ENCODE measurements at places on chromosomes 16 and 17.

DNA sequence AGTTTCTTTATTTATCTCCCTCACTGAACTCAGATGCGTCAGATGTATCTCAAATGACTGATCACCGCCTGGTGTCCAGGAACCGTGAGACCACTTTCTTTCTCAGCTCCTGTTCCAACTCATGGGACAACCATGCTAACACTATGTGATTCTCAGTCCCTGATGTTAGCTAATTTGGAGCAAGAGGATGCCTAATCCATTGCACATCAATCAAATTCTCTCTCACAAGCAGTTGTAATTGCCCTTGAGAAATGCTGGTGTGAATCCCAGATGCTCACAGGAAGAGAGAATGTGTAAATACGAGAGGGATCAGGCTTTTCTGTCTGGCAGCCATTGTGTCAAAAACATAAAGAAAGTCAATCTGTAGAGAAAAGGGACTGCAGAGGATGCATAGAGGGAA is 134.9 kb downstream of the WSCD1 start:
- ATAC-seq, result no peak

DNA sequence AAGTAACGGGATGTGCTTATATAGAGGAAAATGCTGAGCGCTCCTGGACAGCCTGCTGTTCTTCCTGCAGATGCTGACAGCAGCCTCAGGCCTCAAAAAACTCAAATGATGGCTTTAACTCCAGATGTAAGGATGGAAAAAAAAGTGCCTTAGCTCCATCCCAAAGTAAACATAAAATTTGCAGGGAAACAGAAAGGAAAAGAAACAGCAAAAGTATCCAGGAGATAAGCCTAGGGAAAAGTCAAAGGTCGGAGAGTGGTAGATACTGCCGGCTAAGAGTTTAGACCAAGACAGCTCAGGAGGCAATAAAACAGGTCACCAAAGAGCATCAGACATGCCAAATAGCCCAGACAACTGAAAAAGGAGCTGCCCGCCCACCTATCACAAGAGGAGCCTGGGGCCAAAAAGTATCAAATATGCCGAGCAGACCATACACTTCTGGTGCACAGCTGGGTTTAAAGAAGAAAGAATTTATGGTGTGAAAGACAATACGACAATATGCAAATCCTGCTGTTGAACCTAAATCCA is 6.9 kb downstream of the KRT31 start:
- ATAC-seq, result no peak

DNA sequence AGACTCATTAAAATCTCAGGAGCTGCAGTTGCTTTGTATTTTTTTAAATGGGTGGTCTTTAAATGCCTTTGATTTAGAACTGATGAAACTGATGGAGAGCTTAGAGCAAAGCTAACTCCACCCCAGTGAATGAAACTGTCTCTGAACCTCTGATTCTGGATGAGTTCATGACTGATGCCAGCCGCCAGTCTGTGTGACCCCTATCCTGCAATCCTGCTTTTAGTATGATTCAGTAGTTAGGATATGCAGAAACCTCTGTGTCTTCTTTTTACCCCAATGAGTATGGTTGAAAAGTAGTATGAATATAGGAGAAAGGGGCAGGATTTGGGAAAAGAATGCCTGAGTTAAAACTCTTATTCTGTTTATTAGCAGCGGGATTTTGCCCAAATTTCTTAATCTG is 12.3 kb upstream of the SALL1 start:
- ATAC-seq, result no peak

GRCh38 chr17:65123757-65124675 is 13.2 kb upstream of the RGS9 start:
- no peak for ATAC-seq

DNA sequence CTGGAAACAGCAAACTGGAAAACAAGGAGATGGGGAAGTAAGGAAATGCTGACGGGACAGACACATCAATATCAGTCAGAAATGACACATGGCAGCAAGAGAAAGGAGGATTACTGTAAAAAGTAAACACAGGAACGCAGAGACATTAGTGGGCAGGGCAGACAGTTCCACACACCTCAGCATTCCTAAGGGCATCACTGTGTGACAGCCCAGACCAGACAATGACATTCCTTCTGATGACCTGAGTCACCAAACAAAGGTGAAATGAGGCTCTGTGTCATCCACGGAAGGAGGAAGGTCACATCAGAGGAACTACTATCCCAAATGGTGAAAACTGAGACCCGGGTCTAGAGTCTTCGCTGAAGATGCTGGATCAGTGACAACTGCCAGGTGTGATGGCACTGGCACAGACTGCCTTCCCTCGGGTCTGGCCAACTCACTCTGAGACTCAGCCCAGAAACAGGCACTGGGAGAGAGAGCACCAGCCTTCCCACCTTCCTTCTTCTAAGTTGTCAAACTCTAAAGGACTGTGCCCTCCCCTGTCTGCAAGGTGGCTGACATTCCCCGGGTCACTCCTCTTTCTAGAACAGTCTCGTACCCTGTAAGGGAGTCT is 36.7 kb downstream of the TK2 start:
- ATAC-seq, result no peak

DNA sequence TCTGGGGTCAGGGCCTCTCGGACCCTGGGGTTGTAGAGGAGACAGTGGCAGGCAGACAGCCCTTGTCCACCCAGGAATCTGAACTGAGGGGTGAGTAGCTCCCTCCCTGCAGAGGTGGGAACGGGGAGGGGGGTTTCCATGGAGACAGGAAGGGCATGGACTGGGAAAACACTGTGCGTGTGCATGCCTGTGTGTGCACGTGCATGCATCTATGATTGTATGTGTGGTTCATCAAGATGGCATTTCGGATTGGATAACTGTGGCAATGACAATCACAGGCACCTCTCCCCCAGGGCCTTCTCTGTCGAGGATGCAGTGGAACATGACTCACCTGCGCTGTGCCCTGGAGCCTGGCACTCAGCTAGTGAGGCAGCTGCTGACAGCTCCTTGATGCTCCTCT is 6.1 kb upstream of the CD300C start:
- ATAC-seq, result no peak

DNA sequence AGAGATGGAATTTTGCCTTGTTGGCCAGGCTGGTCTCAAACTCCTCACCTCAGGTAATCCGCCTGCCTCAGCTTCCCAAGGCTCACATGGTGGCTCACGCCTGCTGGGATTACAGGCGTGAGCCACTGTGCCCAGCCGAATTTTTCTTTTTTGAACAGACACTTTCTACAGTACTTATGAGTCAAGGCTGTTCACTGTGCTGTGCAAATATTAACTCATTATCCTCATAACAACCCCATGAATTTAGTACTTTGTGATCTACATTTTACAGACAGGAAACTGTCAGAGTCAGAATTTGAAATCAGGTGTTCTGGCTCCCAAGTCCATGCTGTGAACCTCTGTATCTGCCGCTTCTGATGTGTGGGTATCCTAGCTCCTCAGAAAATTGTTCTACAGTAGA is 25.7 kb upstream of the RASL10B start:
- no peak for ATAC-seq

DNA sequence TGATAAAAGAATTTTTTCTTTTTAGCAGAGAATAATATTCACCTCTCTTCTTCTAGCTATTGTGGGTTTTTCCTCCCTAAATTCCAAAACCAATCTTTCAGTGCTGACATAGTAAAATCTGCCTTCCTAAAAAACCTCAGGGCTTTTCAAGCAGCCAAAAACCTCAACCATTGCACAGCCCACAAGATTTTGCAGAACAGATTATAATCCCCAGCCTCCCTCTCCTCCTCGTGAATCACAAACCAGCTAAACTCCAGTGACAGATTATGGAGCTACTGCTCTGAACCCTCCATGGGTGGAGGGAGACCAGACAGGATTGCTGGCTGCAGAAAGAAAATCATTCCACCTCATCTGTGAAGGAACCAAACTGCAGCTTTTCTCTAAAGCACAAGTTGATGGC is 341.6 kb downstream of the SOX9 start:
- ATAC-seq, result no peak

DNA sequence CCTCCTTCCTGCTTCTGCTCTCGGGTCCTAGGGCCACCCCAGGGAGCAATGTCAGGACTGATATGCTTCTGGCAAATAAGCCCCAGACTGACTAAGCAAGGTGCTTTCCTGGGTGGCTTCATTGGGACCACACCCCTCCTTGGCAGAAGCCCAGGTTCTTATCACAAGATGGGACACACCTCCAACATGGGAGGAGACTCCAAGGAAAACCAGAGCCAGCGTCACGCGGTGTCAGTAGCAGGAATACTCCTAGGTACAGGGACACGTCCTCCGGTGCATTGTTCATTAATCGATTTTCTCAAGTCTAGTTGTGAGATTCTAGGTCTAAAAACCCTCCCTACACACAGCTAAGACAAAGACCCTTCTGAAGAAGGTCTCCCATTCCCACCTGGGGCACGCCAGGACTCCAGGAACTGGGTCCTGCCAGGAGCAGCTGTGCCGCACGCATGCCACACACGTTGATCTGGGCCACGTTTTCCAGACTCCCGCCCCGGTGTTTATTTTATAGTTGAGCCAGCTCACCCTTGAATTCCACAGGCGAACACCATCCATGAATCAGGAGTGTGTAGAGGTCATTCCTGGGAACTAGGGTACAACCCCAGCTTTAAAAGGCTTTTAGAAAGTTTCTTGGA is 30.8 kb downstream of the FA2H start:
- no peak for ATAC-seq

DNA sequence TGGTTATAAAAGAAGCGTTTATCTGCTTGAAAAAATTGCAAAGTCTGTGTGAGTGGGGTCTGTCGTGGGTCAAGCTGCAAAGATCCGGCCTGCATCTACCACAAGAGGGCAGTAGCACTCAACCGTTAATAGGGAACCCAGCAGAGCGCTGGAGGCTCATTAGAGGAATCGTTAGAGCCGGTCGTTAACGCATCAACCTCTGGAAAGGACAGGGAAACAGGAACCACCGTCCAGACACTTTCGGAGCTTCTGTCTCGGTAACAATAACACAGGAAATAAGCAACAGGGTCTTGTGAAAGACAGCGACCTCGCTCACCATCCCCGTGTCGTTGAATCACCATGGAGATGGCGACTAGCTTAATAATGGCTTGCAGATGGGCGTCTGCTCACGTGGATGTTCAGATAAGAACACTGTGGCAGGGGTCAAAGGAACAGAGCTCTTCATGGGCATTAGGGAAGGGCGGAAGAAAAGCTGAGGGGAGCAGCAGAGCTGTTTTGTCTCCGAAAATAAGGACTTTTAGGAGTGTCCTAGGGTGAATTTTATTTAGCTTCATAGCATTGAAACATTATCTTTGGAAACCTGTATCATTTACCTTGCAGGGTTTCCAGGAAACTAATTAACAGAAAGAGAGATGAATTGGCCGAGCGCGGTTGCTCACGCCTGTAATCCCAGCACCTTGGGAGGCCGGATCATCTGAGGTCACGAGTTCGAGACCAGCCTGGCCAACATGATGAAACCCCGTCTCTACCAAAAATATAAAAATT is 11.9 kb upstream of the NSRP1 start:
- ATAC-seq, result peak; percentile 96

GRCh38 chr16:85564277-85565051 is 48.7 kb upstream of the GSE1 start:
- ATAC-seq, result peak; percentile 92

GRCh38 chr17:19554393-19554792 is 20.7 kb downstream of the SLC47A1 start:
- ATAC-seq, result no peak

DNA sequence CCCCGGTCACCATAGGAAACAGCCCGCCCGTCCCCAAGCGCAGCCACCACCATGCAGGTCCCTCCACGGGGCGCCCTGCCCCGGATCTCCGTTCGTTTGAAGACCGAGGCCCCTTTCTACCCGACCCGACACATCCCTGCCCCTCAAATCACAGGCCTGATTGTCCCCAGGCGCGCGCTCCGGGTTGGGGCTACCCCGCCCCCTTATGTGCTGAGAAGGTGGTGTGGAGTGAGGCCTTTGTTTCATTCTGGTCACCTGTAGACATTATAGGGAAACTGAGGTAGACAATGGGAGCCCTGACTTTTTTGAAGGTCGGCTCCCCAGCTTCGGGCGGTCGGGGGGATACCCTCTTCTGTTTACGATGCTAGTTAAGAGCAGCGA is 763 bp upstream of the ACTG1 start:
- ATAC-seq, result peak; percentile 34

GRCh38 chr17:72120642-72121163 is at the start of gene SOX9:
Gene SOX9, plus strand, starts transcription at chr17:72121020. Its CDS starts 372 bp downstream, at chr17:72121392.
- no peak for ATAC-seq

Measured in activated T-helper 17 cell treated with anti-CD3 and anti-CD28 coated beads, Interleukin-2, amount 50 U/mL, for 72 hours (primary cell).